ENCODE measurements at places on chromosomes 4 and X.

GRCh38 chr4:152352622-152353116 is 183.2 kb downstream of the FBXW7 start:
- DNase-seq = no peak

- DNase-seq = no peak
Observed at GRCh38 chr4:78651250-78651860, 99.8 kb downstream of the ANXA3 start.

- no peak for DNase-seq
Observed at GRCh38 chrX:133307637-133308498, 89.7 kb upstream of the TFDP3 start.

GRCh38 chrX:129781134-129781672 is 1.5 kb downstream of the SASH3 start:
- DNase-seq = peak; percentile 90
